ENCODE measurements at places on chromosomes 16 and 17.

- DNase-seq, result no peak
Observed at GRCh38 chr16:12461201-12461600, 342.5 kb downstream of the CPPED1 start.

DNA sequence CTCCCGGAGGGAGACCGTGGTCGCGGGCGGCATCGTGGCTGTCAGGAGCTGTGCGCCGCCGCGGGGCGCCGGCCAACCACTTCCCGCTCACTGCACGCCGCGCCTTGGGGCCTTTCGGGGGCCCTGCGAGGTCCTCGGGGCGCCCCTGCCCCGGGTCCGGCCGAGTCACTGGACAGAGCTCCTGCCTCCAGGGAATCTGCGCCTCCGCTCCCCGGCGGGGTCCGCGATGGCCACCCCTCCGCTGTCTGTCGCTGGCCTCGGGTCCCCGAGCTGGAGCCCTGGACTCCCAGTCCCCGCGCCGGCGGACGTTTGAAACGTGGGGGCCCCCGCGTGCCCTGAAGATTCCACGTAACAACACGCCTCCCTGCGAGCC is at the start of gene QRICH2:
TSS of gene QRICH2 (minus strand) at position 311 of the 373 bp plus-strand sequence. CDS start at position 33, 278 bp downstream.
- DNase-seq, result no peak

DNA sequence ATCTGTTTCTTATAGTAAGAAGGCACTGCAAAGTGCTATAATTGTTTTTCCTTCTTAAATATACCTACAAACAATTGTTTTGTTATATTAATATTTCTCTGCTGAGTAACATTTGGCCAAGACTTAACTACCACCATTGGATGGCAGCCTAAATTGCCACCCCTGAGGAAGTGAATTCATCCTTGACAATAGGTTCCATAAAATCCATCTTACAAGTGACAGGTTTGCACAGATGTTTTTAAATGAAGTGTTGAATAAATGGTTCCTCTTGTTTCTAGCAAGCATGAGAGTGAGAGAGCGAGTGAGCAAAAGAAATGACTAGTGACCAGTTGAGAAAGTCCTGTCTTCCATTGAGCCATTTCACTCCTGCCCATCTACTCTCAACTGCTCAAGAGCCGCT is 8.3 kb upstream of the MPHOSPH6 start:
- no peak for DNase-seq

DNA sequence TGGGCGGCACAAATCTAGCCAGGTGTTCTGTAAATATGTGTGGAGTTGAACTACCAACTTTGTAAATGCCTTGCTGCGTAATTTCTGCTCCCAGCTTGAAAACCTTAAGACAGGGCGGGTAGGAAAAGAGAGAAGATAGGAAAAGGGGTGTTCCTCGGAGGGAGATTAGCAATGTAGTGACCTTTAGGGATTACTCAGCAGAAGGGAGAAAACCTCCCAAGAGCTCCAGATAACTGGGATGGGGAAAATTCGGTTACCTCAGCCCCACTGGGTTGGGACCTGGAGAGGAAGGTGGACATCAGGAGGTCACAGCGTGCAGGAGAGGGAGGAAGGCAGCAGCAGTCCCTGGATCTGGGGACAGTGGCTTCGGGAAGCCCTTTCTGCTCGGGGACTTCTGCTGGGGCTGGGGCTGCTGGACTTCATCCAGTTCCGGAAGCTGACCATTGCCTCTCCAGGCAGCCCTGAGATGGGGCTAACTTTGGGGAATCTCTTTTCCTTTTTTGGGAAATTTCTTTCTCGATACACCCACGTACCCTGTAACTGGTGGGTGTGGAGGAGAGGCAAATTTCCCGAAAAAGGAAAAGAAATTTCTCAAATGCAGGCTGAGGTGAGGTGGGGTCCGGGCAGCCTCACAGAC is 39.2 kb downstream of the MPRIP start:
- DNase-seq, result no peak

- no peak for DNase-seq
Observed at GRCh38 chr16:60748366-60748765, 1287.9 kb downstream of the CDH8 start.

DNA sequence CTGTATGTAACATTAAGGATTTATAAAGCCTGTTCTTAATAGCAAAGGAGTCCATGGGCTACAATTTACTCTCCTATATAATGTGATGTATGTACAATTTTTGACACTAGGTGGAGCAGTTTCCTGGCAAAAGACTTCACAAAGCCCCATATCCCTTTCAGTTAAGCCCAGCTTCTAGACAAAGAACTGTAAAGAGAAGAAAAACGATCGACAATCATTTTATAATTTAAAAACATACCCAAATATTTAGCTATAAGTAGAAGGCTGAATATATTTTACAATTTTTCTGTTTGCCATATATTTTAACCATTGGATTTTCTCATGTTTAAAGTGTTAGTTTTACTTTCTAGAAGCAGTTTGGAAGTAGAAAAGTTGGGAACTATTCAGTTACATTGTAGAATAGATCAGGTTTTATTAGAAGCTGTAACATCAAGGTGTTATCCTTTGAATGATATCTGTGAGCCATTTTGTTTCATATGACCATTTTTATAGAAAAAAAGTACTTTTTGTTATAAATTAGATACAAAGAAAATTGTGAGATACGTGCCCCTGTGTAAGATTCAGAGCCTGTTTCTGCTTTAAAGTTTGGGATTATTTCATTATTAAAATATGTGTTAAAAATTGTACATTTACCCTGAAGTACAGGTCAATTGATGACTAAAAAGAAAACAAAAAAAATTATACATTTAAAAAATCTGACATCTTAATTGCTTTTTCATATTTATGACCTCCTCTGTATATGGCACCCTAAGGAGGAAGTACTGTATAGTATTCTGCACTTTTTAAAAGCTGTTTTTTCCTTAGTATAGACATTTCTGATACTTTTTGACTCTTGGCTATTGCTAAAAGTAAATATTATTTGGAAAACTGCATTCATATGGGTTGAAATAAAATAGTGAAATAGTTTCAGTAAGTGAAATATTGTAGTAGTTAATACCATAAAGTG is 46.3 kb downstream of the VMP1 start:
- no peak for DNase-seq

GRCh38 chr17:9802697-9803096 is 11.3 kb upstream of the DHRS7C start:
- DNase-seq, result no peak

DNA sequence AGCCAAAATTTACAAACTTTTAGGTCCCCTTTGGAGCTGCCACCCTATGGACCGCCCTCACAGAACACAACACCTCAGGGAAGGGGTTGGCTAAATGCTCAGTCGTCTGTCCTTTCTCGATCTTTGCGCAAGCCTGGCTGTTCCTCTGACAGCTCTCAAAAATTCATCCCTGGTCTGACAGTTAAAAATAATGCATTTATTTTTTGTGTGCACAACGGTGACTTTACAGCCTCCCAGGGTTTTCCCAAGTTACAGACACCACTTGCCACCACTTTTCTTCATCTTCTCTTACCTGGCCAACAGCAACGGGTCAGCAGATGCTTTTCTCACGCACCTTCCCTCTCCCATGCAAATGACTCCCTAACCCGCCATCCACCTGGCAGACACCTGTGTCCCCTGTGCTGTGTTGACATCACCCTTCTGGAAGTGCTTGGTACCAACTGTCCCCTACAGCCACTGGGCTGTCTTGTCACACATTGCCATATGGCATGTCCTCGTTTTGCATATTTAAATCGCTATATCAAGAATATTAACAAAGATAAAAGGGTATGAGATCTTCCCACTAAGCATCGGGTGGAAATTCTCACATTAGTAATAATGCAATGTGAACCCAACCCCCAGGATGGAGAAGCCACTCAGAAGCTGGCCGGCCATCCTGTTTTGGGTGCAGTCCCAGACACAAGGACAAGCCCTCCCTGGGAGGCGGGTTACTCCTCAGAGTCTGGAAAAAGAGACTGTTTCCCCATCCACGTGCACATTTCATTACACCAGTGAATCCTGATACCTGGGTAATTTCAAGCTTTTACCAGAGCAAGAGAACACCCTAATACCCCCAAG is 187.0 kb downstream of the ZFHX3 start:
- no peak for DNase-seq

GRCh38 chr16:1650131-1650530 is 27.9 kb upstream of the JPT2 start:
- DNase-seq, result no peak

- DNase-seq, result no peak
Observed at GRCh38 chr17:77572065-77572601, 386.4 kb upstream of the TNRC6C start.

- no peak for DNase-seq
Observed at GRCh38 chr16:66275775-66276428, 90.6 kb upstream of the CDH5 start.

DNA sequence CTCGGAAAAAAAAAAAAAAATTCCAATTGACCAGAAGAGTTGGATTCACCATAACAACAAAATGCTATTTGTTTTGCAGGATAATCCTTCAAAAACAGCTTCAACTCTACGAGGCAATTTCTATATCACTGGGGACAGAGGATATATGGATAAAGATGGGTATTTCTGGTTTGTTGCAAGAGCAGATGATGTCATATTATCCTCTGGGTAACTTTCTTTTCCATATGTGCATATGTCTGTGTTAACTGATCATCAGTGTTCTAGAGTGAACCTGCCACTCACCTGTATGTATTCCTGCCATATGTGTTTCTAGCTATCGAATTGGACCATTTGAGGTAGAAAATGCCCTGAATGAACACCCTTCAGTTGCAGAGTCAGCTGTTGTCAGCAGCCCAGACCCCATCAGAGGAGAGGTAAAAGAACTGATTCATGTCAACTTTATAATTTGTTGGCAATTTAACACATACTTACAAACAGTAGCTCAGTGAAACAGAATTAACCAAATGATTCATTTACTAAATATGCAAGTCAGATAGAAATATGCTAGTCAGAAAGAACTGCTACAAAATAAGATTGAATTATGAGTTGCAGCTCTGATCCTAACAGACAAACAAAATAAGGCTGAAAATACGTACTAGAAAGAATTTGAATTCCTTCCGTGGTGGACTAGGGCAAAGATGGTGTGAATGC is 14.2 kb downstream of the ERI2 start:
- no peak for DNase-seq

DNA sequence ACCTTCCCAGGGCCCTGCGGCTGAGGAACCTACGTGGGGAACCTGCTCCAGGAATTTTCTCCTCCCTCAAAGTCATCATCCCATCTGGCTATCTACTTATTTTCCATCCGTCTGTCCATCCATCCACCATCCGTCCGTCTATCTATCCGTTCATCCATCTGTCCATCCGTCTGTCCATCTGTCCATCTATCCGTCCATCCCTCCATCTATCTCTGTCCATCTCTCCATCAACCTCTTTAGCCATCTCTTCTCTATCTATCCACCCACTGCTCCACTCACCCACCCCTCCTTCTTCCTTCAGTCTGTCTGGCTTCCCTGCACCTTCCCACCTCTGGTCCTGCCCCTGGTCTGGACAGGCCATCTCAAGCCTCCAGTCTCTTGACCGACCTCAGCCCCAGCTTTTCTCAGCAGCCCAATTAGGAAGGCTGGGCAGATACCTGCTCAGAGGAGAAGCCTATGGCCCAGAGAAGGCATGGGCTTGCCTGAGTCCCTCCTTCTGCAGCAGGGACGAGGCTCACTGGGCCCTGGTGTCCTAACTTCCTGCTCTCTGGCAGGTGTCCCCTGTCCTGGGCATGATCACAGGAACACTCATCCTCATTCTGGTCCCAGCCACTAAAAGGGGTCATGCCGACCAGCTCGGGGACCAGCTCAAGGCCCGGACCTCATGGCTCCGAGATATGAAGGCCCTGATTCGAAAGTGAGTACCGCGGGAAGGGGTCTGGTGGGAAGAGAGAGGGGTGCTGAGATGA is 23.0 kb downstream of the MYBBP1A start:
- DNase-seq, result no peak

GRCh38 chr17:74769856-74770497 is 6.2 kb downstream of the NAT9 start:
- DNase-seq, result no peak

DNA sequence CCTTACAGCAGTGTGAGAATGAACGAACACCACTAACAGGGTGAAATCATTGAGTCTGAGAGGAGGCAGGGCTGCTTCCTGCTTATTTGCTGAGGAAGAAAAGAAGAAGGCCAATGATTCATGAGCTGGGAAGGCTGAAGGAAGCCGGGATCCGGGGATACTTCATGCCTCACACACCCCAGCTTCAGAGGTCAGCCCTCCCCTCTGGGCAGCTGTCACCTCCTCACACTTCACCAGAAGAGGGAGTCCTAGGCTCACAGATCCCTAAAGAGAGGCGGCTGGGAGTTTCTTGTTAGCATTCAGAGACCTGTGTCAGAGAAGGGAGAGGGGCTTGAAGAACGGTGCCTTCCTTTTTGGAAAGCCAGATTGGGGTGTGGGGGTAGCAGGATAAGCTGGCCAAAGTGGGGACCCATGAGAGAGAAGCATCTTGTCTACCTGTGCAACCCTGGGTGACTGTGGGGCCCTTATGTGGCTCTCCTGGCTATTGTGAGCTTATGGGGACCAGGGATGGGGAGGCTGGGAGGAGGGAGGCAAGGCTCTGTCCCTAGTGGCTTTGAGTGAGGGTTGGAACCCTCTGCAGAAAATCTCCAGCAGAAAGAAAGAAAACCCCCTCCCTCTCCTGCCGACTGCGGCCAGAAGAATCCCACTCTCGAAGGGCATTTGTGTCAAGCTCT is 94.6 kb downstream of the RGS9 start:
- DNase-seq, result no peak

DNA sequence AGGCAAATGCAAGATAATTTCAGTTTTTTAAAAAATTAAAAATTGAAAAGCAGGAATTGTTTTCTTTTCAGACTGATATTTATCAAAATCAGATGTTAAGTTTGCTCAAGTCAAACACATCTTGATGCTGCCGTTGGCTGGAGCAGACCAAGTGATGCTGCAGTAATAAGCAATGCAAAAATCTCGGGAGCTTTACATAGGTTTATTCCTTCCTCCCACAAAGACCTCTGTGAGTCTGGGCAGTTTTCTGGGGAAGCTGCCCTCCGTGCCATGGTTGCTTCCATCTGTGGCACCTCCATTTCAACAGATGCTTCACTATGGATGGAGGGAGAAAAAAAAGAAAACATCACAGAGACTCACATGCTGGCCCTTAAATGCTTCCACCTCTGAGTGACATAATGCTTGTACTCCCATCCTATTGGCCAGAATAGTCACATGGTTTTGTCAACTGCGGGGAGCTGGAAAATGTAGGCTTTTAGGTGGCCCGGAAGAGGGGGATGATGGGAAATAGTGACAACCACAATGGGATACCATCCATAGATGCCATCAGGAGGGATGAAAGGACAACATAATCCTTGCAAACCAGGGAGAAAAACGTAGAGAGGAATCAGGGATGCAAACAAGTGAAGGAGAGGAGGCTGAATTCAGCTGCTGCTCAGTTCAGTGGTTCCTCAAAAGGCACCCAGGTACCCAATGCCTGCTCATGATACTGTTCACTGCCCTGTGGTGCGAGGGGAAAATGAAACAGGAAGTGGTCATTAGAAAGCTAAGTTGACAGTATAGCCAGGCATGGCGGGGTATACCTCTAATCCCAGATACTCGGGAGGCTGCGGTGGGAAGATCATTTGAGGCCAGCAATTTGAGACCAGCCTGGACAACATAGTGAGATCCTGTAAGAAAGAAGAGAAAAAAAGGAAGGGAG is 13.5 kb upstream of the ERCC4 start:
- no peak for DNase-seq

GRCh38 chr17:322006-322780 is 30.4 kb downstream of the RPH3AL start:
- no peak for DNase-seq

GRCh38 chr16:77910021-77910420 is 112.3 kb upstream of the CLEC3A start:
- no peak for DNase-seq

Measured in stimulated activated CD8-positive, alpha-beta memory T cell treated with anti-CD3 and anti-CD28 coated beads, Interleukin-7, amount 100 ng/mL, for 24 hours (primary cell).